ENCODE measurements at places on chromosomes 1 and 21.
A peak's percentile ranks its signal among the peaks of the same experiment; 100 is the strongest.

GRCh38 chr1:26285366-26286063, 5.6 kb downstream of the SH3BGRL3 start:
- DNase-seq: peak; percentile 72

DNA sequence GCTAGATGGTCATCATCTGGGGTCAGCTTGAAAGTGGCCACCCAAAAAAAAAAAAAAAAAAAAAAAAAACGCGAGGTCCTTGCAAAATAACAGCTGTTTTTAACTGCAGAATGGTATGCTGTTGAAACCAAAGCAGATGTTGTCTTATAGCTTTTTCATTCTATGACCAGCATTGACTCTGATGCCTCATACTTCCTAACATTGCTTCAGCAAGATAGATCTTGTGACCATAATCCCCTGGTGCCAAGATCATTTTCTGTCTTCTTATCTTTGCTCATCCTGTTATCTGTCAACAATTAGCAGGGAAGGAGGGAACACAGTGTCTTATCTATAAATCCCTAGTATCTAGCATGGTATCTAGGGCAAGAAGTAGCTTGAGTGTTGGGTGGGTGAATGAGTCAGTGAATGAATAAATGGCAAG, 181.5 kb downstream of the PLPP3 start:
- no peak for DNase-seq

DNA sequence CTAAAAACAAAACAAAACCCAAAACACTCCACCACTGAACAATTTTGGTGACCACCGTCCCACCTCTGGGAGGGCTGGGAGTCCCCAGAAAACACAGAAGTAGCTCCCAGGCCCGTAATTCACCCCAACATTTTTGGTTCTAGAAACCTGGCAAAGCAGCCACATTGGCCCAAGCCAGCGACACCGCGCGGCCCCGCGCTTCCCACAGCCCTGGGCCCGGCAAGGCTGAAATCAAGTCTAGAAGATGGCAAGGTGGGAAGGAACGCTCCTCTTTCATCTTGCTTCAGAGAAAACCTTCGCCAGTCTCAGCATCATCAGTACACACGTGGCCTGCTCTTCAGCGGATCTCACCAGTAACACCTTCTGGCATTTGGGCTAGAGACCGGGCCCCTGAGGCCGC, 35.9 kb upstream of the NID1 start:
- no peak for DNase-seq

- no peak for DNase-seq
These were observed 22.9 kb downstream of the ADAM30 start for GRCh38 chr1:119873135-119874015.

GRCh38 chr1:91741301-91741700, 144.7 kb downstream of the TGFBR3 start:
- no peak for DNase-seq

GRCh38 chr1:218224101-218224500, 61.0 kb upstream of the RRP15 start:
- no peak for DNase-seq

GRCh38 chr1:185337246-185337645, 20.2 kb upstream of the IVNS1ABP start:
- no peak for DNase-seq

Data from activated CD8-positive, alpha-beta memory T cell treated with anti-CD3 and anti-CD28 coated beads for 24 hours (primary cell).